ENCODE measurements at places on chromosomes 6 and 20.

DNA sequence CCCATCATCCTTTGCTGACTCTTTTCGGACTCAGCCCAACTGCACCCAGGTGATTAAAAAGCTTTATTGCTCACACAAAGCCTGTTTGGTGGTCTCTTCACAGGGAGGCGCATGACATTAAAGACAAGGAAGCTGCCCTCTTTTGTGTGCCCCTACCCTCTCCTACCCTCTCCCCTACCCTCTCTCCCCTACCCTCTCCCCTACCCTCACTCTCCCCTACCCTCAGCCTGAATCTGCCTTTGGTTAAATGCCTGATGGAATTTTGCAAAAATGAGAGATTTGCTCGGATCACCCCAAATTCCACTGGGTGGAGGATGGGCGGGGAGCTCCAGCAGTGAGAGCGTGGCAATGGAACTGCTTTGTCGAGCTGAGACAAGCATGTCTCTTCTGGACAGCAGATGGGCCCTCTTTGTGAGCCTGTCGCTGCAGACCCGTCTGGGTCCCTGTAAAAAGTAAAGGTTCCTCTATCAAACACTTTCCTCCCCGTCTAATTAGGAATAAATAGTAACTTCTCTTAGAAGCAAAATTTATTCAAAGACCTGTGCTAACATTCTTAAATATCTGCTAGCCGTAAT, 76.4 kb upstream of the MLN start:
- DNase-seq: no peak

- no peak for DNase-seq
These were observed 41.5 kb downstream of the MYH7B start for GRCh38 chr20:34997131-34997561.

GRCh38 chr20:63322146-63322932, 29.4 kb downstream of the COL20A1 start:
- no peak for DNase-seq

- no peak for DNase-seq
These were observed 13.5 kb upstream of the NT5E start for GRCh38 chr6:85436411-85436810.

GRCh38 chr6:161038229-161039031, 46.9 kb downstream of the MAP3K4 start:
- no peak for DNase-seq

GRCh38 chr6:66599541-66599940, 892.5 kb upstream of the EYS start:
- DNase-seq: no peak

DNA sequence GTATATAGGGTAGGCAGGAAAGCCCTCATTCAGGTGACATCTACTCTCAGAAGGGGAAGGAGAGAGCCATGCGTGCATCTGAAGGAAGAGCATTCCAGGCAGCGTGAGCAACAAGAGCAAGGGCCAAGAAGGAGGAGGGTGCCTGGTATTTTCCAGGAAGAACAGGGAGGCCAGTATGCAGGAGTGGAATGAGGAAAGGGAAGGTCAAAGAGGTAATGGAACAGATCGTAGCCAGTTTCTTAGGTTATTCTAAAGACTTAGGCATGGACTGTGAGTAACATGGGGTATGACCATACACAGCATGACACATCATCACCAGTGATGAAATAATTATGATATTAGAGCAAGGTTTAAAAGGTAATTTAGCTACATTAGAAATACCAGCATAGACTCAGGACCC, 24.1 kb downstream of the ALDH8A1 start:
- DNase-seq: no peak

- no peak for DNase-seq
These were observed 25.2 kb upstream of the SGK1 start for GRCh38 chr6:134343066-134343465.
